ENCODE measurements at places on chromosomes 5 and 9. TPM values are rescaled to one million over a fixed set of nuclear protein-coding genes. Genes with fewer than 3 reads are reported as not detected.

The CDK9 gene
- 66.2 TPM for total RNA-seq

The IFNA21 gene
- total RNA-seq: not detected

The FOXD4L3 gene
- not detected for total RNA-seq

The CFAP77 gene
- total RNA-seq: not detected

The EGFL7 gene
- total RNA-seq: 38.5 TPM

The SLC1A1 gene
- 14.2 TPM for total RNA-seq

Measured in smooth muscle cell of the coronary artery (primary cell).